ENCODE measurements at places on chromosomes 13 and 19. TPM values are rescaled to one million over a fixed set of nuclear protein-coding genes. Genes with fewer than 3 reads are reported as not detected.

Gene ZNF345
- total RNA-seq = 13.2 TPM

DNA sequence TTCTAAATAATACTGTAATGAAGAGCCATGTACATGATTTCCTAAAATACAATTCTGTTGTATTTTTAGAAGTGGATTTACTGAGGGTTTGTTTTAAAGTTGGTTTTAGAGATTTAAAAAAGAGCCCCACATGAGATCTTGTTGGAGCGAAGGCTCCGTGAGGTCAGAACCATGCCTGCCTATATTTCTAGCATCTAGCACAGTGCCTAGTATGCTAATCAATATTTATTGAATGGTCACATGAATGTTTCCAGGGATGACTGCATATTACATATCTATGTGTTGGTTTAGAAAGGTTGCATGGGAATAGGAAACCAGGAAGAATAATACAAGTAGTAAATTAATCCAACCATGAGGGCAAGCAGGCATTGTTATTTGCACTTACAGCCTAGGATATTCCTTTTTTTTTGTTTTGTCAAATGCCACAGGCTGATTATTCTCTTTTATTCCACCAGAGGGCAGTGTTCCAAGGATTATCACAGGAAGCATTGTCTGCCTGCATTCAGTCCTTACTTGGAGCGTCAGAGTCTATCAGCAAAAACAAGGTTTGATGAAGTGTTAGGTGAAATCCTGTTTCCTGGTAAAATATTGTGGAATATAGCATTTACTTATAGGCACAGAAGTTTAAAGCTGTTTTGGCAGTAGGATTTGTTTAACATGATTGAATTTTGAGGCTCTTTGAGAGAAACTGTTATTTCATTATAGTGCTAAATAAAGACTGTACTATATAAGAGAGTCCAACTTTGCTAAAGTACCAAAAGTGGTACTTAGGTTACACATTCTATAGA is 46.8 kb downstream of the COG3 start:
- no peaks in the 10 kb centered on the region for H3K4me1 ChIP-seq
- H3K4me3 ChIP-seq = no peak overlapping the region
- no peak overlapping the region for H3K27ac ChIP-seq
- no peaks in the 10 kb centered on the region for H3K36me3 ChIP-seq
- DNase-seq = no peak

GRCh38 chr13:67168384-67168783 is 61.8 kb downstream of the PCDH9 start:
- H3K27me3 ChIP-seq = no peaks in the 10 kb centered on the region
- H3K36me3 ChIP-seq = no peaks in the 10 kb centered on the region
- DNase-seq = no peak

DNA sequence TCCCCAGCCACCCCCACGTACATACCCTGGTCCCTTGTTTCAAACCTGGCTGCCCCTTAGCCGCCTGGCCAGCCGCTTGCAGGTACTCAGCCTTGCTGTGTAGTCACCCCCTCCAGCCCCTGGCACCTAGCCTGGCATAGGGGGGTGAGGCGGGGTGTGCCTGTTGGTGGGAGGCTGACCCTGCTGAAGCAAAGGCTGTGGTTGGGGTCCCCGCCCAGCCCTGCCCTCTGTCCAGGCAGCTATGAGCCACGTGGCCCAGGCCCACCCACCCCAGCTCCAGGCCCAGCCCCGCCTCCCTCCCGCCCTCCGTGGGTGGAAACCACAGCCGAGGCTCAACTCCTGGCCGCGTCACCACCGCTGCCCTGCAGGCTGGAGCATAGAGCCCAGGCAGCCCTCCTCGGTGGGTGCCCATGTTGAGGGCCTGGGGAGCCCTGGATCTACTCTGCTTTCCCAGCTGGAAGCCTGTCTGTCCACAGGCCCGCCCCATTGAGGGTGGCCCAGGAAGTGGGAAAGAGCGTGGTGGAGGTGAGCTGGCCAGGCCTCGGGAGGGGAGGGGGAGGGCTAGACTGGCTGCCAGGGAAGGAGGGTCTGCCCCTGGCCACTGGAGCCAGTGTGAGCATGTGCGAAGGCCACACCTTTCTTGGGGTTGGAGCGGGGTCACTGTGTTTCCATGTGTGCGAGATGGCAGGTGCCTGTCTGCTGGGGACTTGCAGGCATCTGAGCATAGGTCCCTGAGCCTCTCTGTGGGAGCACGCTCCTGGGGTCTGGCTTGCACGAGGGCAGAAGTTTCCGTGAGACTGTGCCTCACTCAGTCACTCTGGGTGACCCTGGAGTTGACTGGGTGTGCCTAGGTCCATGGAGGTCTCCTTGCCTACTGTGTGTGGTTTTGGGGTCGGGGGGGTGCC is 31.0 kb downstream of the PAK4 start:
- peaks cover 5% of the 10 kb centered on the region for H3K36me3 ChIP-seq
- no peak overlapping the region for H3K27ac ChIP-seq
- H3K27me3 ChIP-seq = peaks cover 1% of the 10 kb centered on the region
- no peak overlapping the region for H3K4me3 ChIP-seq
- DNase-seq = no peak

- peak overlapping the region; percentile 68 for H3K4me3 ChIP-seq
- peak; percentile 96 for DNase-seq
- H3K27me3 ChIP-seq = peaks cover 11% of the 10 kb centered on the region
- H3K36me3 ChIP-seq = no peaks in the 10 kb centered on the region
- H3K27ac ChIP-seq = peak overlapping the region; percentile 72
These were observed 6.0 kb downstream of the PLPPR2 start for GRCh38 chr19:11361037-11361770.

DNA sequence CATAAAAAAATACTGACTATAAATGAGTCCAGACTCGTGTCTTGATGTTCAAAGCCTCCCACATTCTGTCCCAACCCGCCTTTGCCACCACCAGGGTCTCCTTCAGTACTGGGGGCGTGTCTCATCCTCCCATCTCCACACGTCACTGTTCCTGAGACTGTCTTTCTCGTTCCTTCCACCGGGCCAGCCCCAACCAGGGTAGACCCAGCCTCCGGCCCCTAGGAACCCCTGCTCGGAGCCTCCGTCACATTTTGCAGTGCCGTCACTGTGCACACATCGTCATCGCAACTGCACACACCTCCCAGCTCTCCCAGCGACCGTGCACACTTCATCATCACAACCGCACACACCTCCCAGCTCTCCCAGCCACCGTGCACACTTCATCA is 73.4 kb downstream of the SPACA7 start:
- H3K4me1 ChIP-seq = peaks cover 7% of the 10 kb centered on the region
- peaks cover 6% of the 10 kb centered on the region for H3K27me3 ChIP-seq
- no peaks in the 10 kb centered on the region for H3K36me3 ChIP-seq
- H3K4me3 ChIP-seq = no peak overlapping the region
- no peak for DNase-seq

GRCh38 chr19:35204799-35205732 is 23.5 kb downstream of the FAM187B start:
- no peak overlapping the region for H3K27ac ChIP-seq
- DNase-seq = no peak
- H3K36me3 ChIP-seq = no peaks in the 10 kb centered on the region
- peaks cover 6% of the 10 kb centered on the region for H3K4me1 ChIP-seq
- no peaks in the 10 kb centered on the region for H3K27me3 ChIP-seq

DNA sequence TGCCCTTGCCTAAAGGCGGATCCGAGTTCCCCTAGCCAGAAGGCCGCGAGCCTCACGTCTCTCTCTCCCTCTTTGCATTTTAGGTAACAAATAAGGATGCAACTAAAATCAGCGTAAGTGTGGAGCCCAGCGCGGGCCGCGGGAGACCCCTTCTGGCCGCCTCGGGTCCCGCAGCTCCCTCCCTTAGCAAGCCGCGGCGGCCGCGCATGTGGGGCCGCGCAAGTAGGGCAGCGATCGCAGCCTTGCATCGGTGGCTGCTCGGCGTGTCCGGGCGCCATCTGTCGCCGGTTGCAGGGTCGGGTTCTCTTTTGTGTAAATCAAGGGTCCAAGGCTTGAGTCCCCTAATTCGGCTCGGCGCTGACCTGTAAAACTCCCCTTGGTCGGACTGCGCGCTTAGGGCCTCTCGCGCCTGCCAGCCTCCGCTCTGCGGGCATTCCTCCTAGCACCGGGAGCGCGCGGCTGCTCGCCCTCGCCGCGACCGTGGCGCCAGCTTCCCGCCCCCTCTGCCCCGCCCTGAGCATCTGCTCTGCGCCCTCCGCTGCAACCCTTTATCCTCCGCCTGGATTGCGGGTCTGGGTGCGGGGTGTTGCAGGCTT is 2.7 kb downstream of the VSTM2B start:
- DNase-seq = peak; percentile 92
- H3K4me1 ChIP-seq = peaks cover 9% of the 10 kb centered on the region
- peaks cover 9% of the 10 kb centered on the region for H3K36me3 ChIP-seq
- H3K27me3 ChIP-seq = peaks cover 27% of the 10 kb centered on the region
- H3K27ac ChIP-seq = peak overlapping the region; percentile 88

GRCh38 chr13:21796775-21797514 is 126.1 kb downstream of the FGF9 start:
- H3K4me1 ChIP-seq = peaks cover 2% of the 10 kb centered on the region
- no peak overlapping the region for H3K27ac ChIP-seq
- no peak overlapping the region for H3K4me3 ChIP-seq
- DNase-seq = no peak
- peaks cover 4% of the 10 kb centered on the region for H3K27me3 ChIP-seq

DNA sequence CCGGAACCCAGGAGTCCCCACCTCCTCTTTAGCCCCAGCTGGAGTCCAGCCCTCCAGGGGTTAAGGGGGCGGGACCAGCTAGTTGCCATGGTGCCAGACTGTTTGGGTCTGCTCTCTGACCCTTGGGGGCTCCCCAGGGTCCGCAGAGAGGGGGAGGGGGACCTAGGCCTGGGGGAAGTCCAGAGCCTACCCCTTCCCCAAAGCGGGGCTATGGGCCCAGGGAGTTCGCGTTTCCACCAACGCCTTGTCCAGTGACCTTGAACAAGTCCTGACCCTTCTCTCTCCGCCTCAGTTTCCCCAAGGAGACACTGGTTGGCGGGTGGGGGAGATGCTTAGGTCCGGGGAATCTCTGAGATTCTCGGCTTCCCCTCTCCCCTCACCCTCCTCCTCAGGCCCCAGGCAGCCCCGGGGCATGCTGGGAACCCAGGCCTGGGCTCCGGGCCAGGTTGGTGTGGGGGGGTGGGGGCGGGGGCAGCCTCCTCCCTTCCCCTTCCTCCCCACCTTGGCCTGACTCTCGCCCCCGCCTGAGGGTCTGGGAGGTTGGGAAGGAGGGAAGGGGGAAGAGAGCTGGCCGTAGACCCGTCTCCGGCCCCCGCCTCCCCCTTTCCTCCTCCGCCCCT is 2.6 kb upstream of the SPACA6 start:
- peaks cover 18% of the 10 kb centered on the region for H3K36me3 ChIP-seq
- peaks cover 16% of the 10 kb centered on the region for H3K27me3 ChIP-seq
- peaks cover 21% of the 10 kb centered on the region for H3K4me1 ChIP-seq
- H3K27ac ChIP-seq = peak overlapping the region; percentile 22
- DNase-seq = peak; percentile 90
- H3K4me3 ChIP-seq = peak overlapping the region; percentile 87

GRCh38 chr19:49680421-49681351 is 3.6 kb downstream of the PRMT1 start:
- H3K27ac ChIP-seq = peak overlapping the region; percentile 76
- no peaks in the 10 kb centered on the region for H3K36me3 ChIP-seq
- H3K4me1 ChIP-seq = peaks cover 12% of the 10 kb centered on the region

- H3K4me1 ChIP-seq = peaks cover 3% of the 10 kb centered on the region
- H3K36me3 ChIP-seq = no peaks in the 10 kb centered on the region
- no peak overlapping the region for H3K27ac ChIP-seq
- DNase-seq = no peak
These were observed 260.0 kb downstream of the FGF14 start for GRCh38 chr13:102141625-102142472.

DNA sequence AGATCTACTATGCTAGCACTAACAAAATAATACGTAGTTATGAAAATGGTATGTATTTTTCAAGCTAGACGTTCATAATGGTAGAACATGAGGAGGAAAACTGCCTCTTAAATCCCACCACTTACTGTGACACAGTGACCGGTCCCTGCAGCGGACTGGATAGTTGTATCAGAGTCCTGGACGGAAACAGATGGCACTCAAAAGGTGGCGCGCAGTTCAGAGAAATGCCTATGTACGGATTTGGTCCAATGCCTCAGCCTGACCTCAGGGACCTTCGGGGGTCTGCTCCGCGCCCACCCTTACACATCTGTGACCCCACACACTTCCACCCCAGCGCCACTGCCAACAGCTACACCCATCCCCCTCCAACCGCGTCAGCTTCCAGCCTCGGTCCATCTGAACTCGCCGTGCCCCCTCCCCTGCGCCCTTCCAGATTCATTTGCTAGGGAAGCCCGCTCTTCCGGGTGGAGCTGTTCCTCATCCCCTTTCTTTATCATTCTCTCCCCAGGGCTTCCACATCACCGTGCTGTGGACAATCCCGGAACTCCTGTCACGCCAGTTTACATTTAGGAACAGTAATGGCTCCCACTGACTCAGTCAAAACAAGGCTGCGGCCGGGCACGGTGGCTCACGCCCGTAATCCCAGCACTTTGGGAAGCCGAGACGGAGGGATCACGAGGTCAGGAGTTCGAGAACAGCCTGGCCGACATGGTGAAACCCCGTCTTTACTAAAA is 792 bp upstream of the LENG8 start:
- peak overlapping the region; percentile 99 for H3K27ac ChIP-seq
- peaks cover 12% of the 10 kb centered on the region for H3K4me1 ChIP-seq
- peaks cover 13% of the 10 kb centered on the region for H3K36me3 ChIP-seq
- peak; percentile 79 for DNase-seq
- peak overlapping the region; percentile 91 for H3K4me3 ChIP-seq

- no peak for DNase-seq
- H3K27me3 ChIP-seq = peaks cover 2% of the 10 kb centered on the region
- H3K27ac ChIP-seq = no peak overlapping the region
- H3K4me1 ChIP-seq = no peaks in the 10 kb centered on the region
These were observed 67.4 kb upstream of the CLDN10 start for GRCh38 chr13:95485045-95485517.

- H3K4me1 ChIP-seq = peaks cover 20% of the 10 kb centered on the region
- peak overlapping the region; percentile 44 for H3K27ac ChIP-seq
- peaks cover 10% of the 10 kb centered on the region for H3K27me3 ChIP-seq
- H3K36me3 ChIP-seq = no peaks in the 10 kb centered on the region
- DNase-seq = no peak
These were observed 1.0 kb upstream of the CHAMP1 start for GRCh38 chr13:114313061-114313860.

DNA sequence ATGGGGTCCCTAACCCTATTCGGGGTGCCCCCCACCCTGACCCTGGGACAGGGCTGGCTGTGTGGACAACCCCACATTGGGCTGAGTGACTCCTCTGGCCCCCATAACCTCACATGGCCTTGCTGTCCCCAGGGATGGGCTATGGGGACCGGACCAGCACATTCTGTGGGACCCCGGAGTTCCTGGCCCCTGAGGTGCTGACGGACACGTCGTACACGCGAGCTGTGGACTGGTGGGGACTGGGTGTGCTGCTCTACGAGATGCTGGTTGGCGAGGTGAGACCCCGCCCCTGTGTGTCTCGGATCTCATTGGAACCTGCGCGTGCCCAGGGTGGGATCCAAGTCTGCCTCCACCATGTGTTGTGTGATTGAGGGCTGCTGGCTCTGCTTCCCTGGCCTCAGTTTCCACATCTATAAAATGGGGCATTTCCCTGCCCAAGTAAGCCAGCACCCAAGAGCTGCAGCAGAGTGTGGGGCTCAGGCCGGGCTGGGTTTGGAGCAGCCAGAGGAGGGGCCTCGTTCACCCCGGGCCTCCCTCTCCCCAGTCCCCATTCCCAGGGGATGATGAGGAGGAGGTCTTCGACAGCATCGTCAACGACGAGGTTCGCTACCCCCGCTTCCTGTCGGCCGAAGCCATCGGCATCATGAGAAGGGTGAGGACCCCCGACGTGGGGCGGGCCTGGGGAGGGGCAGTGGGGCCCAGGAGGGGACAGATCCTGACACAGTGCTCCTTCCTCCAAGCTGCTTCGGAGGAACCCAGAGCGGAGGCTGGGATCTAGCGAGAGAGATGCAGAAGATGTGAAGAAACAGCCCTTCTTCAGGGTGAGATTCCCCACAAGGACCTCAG is 4.9 kb downstream of the PTGER1 start:
- no peak overlapping the region for H3K27ac ChIP-seq
- H3K4me3 ChIP-seq = no peak overlapping the region
- peaks cover 7% of the 10 kb centered on the region for H3K27me3 ChIP-seq
- H3K36me3 ChIP-seq = no peaks in the 10 kb centered on the region
- peaks cover 6% of the 10 kb centered on the region for H3K4me1 ChIP-seq
